ENCODE measurements at places on chromosomes 2 and 18.

GRCh38 chr2:197088694-197089093 lies 162.2 kb upstream of the PGAP1 start:
- no peak for DNase-seq

- no peak for DNase-seq
Measured at GRCh38 chr2:151670346-151670745, 63.9 kb downstream of the NEB start.

DNA sequence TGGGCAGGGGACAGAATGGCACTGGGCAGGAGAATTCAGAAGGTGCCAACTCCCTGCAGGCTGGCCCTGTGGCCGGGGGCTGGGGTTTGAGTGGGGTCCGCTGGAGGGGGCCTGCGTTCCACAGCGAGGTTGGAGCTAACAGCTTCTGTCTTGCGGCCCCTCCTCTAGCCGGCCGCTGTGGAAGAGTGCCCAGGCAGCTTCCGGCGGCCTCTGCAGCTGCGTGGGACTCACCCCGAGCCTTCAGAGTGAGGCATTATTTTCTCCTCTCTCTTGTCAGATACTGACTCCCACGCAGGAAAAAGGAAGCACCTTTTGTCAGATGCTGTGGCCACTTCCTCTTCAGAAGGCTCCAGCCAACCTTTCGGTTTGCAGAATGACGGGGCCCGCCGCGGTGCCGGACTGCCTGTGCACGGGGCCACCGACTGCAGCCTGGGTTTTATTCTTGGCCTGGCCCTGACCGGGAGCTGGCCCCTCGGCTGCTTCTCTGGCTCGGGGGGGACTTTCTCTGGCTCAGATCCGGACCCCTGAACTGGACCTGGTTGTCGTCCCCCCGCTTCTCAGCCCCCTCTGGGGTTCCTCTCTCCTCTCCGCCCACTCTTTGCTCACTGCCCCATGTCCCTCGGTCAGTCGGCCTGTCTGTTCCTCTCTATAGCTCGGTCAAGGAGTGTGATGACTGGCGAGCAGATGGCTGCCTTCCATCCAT lies 40.1 kb downstream of the ARHGAP25 start:
- no peak for DNase-seq

DNA sequence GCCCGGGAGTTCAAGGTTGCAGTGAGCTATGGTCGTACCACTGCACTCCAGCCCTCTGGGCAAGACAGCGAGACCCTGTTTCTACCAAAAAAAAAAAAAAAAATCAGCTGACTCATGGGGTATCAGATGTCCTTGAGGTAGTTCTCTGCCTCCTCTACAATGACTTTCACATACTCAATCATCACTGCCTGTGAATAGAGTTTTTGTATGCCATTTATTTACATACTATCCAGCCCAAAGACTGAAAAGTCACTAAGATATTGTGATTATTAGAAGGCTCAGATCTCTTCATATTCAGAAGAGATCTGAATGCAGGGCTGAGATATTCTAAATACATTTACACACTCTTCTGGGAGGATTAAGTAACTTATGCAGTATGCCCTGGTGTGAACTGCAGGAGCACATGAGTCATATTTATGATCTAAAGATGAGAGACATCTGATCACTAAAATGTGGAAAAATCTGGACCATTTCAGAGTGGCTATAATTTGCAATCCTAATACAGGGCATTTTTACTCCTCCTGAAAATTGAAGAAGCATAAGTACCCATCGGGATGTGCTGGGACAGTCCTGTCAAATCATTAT lies 38.9 kb downstream of the KLF7 start:
- no peak for DNase-seq

DNA sequence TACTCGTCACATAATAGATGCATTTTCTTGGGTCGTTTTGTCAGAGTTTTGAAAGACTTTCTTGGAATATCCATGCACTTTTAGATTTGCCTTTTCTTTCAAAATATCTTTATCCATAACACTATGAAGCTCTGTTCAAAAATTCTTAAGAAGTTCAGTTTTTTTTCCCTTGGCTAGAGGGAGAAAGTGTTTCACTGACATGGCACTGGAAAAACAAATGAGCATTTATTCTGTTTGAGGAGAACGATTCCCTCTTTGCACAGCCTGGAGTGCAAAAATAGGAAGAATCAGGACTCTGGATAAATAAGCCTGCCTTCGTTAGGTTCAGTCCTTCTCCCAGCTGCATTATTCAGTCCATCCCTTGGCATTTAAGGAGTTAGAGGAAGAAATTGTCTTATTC lies 91.0 kb upstream of the RPE start:
- DNase-seq: no peak

All from iPS DF 19.7 (cell line).